Spinal cord (tissue), 10 donors: ENCODE measurements at places on chromosomes 13 and 19. TPM values are rescaled to one million over a fixed set of nuclear protein-coding genes. Genes with fewer than 3 reads are reported as not detected.

The PROZ gene
- total RNA-seq: not detected

The LRRC63 gene
- 0.79 TPM for total RNA-seq

The ADAMTSL5 gene
- total RNA-seq: 0.40 TPM

The LHB gene
- not detected for total RNA-seq

The RFPL4A gene
- not detected for total RNA-seq

The CLEC11A gene
- 44.7 TPM for total RNA-seq

The KCNN1 gene
- total RNA-seq: 14.0 TPM

DNA sequence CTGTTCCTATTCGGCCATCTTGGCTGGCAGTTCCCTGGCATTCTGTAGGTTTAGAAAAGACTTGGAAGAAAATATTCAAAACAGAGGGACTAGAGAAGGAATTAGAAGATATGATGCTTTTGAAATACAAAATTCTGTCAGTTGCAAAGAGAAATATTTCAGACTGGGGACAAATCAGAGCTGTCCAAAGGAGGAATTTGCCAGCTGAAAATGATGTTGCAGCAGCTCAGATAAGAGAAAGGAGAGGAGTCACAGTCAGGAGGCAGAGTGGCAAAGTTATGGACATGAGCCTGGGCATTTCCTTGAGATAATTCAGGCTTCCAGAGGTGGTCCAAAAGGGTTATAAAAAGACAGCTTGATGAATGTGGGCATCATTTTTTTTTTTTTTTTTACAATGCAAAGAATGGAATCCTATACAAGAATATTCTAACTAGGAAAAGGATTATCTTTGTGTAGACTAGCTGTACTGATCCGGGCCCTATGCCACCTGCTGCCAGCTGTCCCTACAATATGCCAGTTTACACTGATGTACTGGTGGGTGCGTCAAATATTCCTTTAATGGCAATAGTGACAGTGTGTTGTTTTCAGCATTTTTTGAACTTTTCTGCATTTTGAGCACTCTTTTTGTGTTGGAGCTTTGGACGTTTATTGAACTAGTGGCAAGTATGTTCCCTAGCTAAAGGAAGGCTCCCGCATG is 31.8 kb upstream of the CBY2 start:
- no peaks in the 10 kb centered on the region for H3K27me3 ChIP-seq
- H3K4me3 ChIP-seq: no peak overlapping the region
- no peaks in the 10 kb centered on the region for H3K36me3 ChIP-seq
- DNase-seq: no peak
- H3K4me1 ChIP-seq: no peaks in the 10 kb centered on the region

DNA sequence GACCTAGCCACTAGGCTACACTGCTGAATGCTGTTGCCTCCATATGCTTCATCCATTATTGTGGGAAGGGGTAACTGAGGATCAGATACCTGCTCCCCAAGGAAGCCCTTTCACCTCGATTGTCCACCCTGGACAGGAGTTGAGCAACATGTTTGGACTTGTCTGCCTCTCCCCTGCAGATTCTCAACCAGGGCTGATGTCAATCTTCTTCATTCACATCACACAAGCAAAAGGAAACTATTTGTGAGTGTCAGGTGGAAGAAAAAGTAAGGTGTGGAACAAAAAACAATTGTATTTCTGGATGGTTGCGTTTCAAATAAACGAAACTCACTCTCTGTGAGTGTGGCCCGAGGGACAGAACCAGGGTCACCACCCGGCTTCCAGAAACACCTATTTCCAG is 29.5 kb upstream of the MUC16 start:
- no peaks in the 10 kb centered on the region for H3K27me3 ChIP-seq
- no peak overlapping the region for H3K4me3 ChIP-seq
- H3K27ac ChIP-seq: no peak overlapping the region
- no peaks in the 10 kb centered on the region for H3K4me1 ChIP-seq

DNA sequence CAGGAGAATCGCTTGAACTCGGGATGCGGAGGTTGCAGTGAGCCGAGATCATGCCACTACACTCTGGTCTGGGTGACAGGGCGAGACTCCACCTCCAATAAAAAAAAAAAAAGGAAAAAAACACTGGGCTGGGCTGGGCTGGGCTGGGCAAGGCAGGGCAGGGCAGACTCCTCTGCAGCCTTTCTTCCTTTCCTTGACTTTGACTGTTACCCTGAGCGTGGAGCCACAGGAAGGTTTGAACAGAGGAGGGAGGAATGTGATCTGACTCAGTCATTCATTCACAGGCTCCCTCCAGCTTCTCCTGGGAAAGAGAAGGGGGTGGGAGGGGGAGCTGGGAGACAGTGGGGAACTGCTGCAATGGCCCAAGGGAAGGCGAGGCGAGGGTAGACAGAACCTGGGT is 2.7 kb upstream of the ACTN4 start:
- no peak overlapping the region for H3K4me3 ChIP-seq
- peaks cover 14% of the 10 kb centered on the region for H3K4me1 ChIP-seq
- peaks cover 3% of the 10 kb centered on the region for H3K36me3 ChIP-seq
- H3K27ac ChIP-seq: no peak overlapping the region

DNA sequence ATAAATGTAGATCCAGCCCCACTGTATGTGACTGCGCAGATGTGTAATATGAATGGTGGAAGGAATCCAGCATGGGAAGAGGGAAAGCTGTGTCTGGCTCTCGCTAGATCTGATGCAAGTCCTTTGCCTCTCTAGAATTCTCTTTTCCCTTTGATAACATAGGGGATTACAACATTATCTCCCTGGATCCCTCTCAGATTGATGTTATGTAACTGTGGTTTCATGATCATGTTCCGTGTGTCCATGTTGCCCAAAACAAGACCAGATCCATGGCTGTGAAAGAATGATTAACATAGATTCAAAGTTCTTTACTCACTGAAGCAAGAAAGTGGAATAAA is 184.0 kb upstream of the UBL3 start:
- H3K36me3 ChIP-seq: no peaks in the 10 kb centered on the region
- H3K4me1 ChIP-seq: peaks cover 11% of the 10 kb centered on the region
- H3K4me3 ChIP-seq: no peak overlapping the region

- no peaks in the 10 kb centered on the region for H3K4me1 ChIP-seq
- DNase-seq: no peak
- H3K27ac ChIP-seq: no peak overlapping the region
- no peaks in the 10 kb centered on the region for H3K27me3 ChIP-seq
Measured at GRCh38 chr13:54682184-54682583, 1653.6 kb downstream of the OLFM4 start.

DNA sequence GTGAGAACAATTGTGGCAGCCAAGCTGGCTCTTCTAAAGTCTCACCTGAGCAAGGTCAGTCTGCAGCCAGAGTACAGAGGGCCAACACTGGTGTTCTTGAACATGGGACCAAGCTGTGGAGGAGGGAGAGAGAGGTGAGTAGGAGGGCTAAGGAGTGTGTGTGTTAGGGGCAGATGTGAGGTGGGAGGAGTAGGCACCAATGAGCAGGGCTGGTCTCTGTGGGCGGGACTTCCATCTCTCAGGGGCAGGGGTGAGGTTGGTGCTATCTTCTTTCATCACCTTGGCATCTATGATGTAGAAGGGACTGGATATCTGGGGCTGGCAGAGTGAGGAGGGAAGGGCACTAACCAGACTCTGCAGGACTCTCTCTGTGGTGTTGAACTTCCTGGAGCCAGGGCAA is 72.4 kb downstream of the MBD3L1 start:
- H3K27me3 ChIP-seq: no peaks in the 10 kb centered on the region
- no peak for DNase-seq
- H3K4me3 ChIP-seq: no peak overlapping the region
- H3K4me1 ChIP-seq: no peaks in the 10 kb centered on the region
- no peak overlapping the region for H3K27ac ChIP-seq
- no peaks in the 10 kb centered on the region for H3K36me3 ChIP-seq

DNA sequence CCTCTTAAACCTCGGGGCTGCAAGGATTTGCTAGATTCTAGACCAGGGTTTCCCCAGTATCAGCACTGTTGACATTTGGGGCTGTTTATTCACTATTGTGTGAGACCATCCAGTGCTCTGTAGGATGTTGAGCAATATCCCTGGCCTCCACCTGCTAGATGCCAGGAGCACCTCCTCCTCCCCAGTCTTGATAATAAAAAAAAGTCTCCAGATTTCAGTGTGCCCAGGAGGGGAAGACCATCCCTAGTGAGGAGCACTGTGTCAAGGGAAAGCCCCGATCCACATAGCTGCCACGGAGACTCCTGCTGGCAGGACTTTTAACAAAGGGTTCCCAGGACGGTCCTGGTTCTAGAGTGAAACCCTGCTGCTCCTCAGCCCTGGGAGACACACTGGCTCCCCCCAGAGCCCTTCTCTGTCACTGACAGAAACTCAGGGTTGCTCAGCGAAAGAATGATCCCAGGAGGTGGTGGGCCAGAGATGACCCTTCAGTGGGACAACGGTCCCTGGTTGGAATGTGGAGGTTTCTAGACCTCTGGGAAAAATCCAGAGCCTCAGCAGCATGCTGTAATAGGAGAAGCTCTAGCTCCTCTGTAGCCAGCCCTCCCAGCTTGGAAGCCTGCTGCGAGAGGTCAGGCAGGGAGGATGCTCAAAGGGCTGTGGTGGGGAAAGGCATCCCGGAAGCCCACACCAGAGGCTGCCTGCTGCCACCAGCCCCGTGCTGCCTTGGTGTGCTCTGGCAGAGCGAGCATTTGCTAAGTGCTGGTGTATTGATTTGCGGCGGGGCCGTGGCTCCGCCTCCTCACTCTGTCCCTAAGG is 20.3 kb downstream of the LYL1 start:
- peaks cover 2% of the 10 kb centered on the region for H3K27me3 ChIP-seq
- DNase-seq: no peak
- peak overlapping the region; percentile 72 for H3K27ac ChIP-seq
- no peak overlapping the region for H3K4me3 ChIP-seq
- H3K36me3 ChIP-seq: peaks cover 84% of the 10 kb centered on the region
- H3K4me1 ChIP-seq: peaks cover 76% of the 10 kb centered on the region

GRCh38 chr19:2659856-2660432 is 42.5 kb downstream of the GNG7 start:
- no peak for DNase-seq
- H3K4me1 ChIP-seq: peaks cover 10% of the 10 kb centered on the region
- H3K27me3 ChIP-seq: no peaks in the 10 kb centered on the region
- H3K4me3 ChIP-seq: no peak overlapping the region
- no peaks in the 10 kb centered on the region for H3K36me3 ChIP-seq

GRCh38 chr19:35107545-35107944 is 8.1 kb upstream of the FXYD3 start:
- H3K4me1 ChIP-seq: peaks cover 13% of the 10 kb centered on the region
- no peak overlapping the region for H3K4me3 ChIP-seq
- no peaks in the 10 kb centered on the region for H3K27me3 ChIP-seq
- no peaks in the 10 kb centered on the region for H3K36me3 ChIP-seq
- H3K27ac ChIP-seq: peak overlapping the region; percentile 44
- DNase-seq: no peak

GRCh38 chr13:40640845-40641458 is 25.5 kb downstream of the FOXO1 start:
- no peaks in the 10 kb centered on the region for H3K4me1 ChIP-seq
- H3K4me3 ChIP-seq: no peak overlapping the region

DNA sequence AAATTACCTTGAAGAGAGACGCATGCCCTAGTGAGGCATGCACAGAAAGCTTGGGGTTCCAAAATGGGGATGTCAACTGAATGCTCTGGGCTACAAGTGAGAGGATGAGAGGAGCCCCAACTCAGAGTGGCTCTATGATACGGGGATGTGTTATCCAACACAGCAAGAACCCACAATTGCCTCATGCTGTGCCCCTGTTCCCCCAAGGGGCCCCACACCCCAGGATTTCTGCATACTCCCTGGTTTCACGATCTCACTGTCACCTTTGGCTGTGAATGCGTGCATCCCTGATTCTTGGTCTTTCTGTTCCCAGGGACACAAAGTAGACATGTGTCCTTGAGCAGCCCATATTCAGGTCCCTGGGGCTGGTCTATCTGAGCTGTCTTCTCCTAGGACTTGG is 29.3 kb downstream of the WDR88 start:
- H3K4me1 ChIP-seq: no peaks in the 10 kb centered on the region
- no peaks in the 10 kb centered on the region for H3K27me3 ChIP-seq
- no peaks in the 10 kb centered on the region for H3K36me3 ChIP-seq
- no peak overlapping the region for H3K4me3 ChIP-seq
- H3K27ac ChIP-seq: no peak overlapping the region

- H3K36me3 ChIP-seq: no peaks in the 10 kb centered on the region
- H3K27me3 ChIP-seq: no peaks in the 10 kb centered on the region
- H3K4me1 ChIP-seq: no peaks in the 10 kb centered on the region
Measured at GRCh38 chr13:88014527-88014926, 343.4 kb downstream of the SLITRK5 start.

DNA sequence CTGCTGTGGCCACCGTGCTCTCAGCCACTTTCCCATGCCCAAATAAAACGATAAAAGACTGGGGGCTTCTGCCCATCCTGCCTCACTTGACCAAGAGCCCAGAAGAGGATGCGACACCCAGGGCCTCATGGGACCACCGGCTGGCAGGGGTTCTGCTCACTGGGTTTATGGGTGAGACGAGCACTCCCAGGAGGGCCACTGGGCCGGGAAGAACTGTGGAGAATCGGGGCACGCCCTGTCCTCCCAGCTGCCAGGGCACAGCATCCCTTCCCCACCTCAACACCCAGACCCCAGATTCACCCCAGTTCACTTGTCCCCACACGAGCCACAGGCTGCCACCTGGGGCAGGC is 4.7 kb upstream of the F10 start:
- no peak overlapping the region for H3K27ac ChIP-seq
- no peak for DNase-seq
- peaks cover 2% of the 10 kb centered on the region for H3K36me3 ChIP-seq
- H3K4me1 ChIP-seq: peaks cover 6% of the 10 kb centered on the region
- no peaks in the 10 kb centered on the region for H3K27me3 ChIP-seq
- no peak overlapping the region for H3K4me3 ChIP-seq

- H3K4me1 ChIP-seq: peaks cover 3% of the 10 kb centered on the region
- no peak overlapping the region for H3K4me3 ChIP-seq
- no peaks in the 10 kb centered on the region for H3K36me3 ChIP-seq
- H3K27me3 ChIP-seq: no peaks in the 10 kb centered on the region
- H3K27ac ChIP-seq: no peak overlapping the region
Measured at GRCh38 chr19:15866636-15867035, 31.2 kb downstream of the CYP4F2 start.

- no peak overlapping the region for H3K4me3 ChIP-seq
- no peaks in the 10 kb centered on the region for H3K36me3 ChIP-seq
- H3K4me1 ChIP-seq: no peaks in the 10 kb centered on the region
- H3K27me3 ChIP-seq: no peaks in the 10 kb centered on the region
- H3K27ac ChIP-seq: no peak overlapping the region
Measured at GRCh38 chr13:31756346-31756745, 17.0 kb downstream of the RXFP2 start.

DNA sequence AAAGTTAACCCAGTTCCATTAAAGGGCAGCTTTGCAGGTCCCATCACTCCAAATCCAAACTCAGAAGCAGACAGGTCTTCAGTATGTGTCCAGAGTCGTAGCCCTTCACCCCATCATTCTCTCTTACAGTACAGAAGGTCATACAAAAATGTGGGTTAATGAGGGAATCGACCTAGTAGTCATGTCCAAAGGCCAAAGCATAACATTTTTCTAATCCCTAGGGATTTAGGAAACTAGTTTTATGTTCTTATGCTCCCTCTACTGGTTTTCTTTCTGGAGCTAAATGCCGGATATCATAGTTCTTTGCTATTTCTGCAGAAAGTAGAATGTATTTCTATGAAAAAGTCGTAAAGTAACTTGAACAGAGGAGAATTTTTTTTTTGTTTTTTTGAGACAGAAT is 72.2 kb downstream of the DHRS12 start:
- DNase-seq: no peak
- no peak overlapping the region for H3K4me3 ChIP-seq
- H3K27me3 ChIP-seq: no peaks in the 10 kb centered on the region
- peaks cover 2% of the 10 kb centered on the region for H3K36me3 ChIP-seq
- H3K4me1 ChIP-seq: peaks cover 10% of the 10 kb centered on the region
